IMR-90 (cell line): ENCODE measurements at places on chromosomes 2 and 18. TPM values are rescaled to one million over a fixed set of nuclear protein-coding genes. Genes with fewer than 3 reads are reported as not detected.
A peak's percentile ranks its signal among the peaks of the same experiment; 100 is the strongest.

DNA sequence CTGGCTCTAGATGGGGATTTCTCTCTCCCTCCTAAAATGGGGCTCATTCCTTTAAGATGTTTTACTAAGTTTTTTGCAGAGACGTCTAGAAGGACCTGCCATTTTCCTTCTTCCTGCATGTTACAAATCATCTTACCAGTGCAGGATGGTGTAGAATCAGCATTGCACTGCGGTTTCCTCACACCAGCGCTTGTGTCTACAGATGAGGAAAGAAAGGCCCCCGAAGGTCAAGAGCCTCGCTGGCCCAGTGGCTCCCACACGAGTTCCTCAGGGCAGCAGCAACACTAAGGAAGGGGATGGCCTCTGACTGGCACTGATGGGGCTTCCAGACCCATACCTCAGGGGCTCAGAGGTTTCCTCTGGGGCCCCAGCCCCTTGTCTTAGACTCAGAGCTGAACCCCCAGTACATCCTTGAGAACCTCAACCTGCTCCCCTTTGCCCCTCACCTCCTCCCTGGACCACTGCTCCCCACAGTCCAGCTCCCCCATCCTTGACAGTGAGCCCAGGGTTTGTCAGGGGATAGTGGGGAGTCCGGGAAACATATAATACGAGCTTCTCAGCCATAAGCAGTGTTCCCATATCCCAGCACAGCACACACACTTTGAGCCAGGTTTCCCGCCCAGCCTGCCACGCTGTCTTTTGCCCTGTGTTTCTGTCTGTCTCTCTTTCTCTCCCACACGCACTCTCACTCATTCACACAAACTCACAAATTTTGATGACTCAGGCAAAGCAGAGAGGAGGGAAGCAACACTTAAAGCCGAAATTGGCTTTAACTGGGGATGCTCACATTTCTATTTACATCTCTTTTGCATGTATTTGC, 29.4 kb downstream of the ZFP36L2 start:
- DNase-seq = peak; percentile 28

Gene SLC19A3
- total RNA-seq = under 0.01 TPM in 1 of 2 replicates, not detected in the other

GRCh38 chr18:70221915-70222278, 16.4 kb upstream of the RTTN start:
- DNase-seq = no peak

Gene KCNJ13
- total RNA-seq = not detected in 2 replicates

DNA sequence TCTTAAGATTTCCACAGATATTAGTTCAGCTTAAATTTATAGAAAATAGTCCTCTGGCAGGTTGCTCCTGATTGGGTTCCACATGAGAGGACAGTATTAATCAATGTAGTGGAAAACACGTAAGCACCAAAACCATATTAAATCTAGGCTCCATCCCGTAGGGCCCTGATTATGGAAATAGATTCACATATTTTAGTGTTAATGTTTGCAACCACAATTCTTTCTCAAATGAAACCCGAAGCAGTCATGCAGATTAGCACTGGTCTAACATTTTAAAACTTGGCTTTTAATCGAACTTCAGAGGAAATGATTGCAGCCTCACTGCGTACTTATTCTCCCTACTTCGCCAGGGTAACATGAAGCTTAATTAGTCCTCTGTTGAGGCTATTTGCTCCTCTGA, 60.9 kb downstream of the METTL4 start:
- no peak for DNase-seq

- peak; percentile 82 for DNase-seq
These were observed 9.2 kb downstream of the NMI start for GRCh38 chr2:151280271-151280670.

DNA sequence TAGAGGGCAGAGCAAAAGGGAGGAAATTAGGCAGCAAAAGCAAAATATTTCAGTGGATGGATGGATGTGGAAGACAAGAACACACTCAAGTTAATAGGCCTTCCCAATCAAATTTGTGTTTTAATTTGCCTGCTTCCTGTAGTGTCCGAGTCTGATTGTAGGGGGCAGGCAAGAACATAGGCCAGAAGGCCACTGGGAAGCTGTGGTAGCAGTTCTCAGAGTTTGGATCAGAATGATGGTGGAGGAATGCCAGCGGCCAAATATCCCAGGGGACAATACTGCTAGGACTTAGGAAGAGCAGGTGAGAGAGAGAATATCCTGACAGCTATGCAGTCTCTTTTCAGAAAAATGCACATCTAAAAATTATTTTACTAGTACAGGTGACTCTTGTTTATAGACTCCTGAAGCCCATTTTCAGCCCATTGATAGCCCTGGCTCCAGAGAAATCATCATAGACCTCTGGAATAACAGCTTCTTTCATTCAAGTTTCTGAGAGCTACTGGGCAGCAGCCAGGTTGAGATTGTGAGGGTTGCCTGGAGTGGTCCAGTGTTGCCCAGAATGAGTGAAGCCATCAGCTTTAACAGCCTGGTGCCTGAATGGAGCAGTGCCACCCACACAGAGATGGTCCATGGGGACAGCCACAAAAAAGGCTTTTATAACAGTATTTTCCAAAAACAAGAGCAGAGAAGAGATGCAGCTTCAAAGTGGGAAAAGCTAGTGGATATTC, 19.1 kb upstream of the SERPINE2 start:
- DNase-seq = no peak

GRCh38 chr2:109108740-109109139, 20.3 kb upstream of the SH3RF3 start:
- no peak for DNase-seq

- DNase-seq = no peak
These were observed 1488.0 kb upstream of the CELF4 start for GRCh38 chr18:39053571-39053970.

GRCh38 chr2:19900931-19901441, 797 bp downstream of the TTC32 start:
- no peak for DNase-seq

Gene GKN1
- total RNA-seq = not detected in 2 replicates

GRCh38 chr2:235833971-235834620, 334.1 kb downstream of the GBX2 start:
- no peak for DNase-seq

Gene MSTN
- total RNA-seq = under 0.01 TPM in 1 of 2 replicates, not detected in the other

Gene REG1A
- not detected in 2 replicates for total RNA-seq

Gene SERPINB2
- total RNA-seq = 34.4 and 43.0 TPM in 2 replicates

GRCh38 chr2:145813481-145813880, 1293.6 kb upstream of the ZEB2 start:
- DNase-seq = no peak

Gene SLC9A4
- not detected in 2 replicates for total RNA-seq

DNA sequence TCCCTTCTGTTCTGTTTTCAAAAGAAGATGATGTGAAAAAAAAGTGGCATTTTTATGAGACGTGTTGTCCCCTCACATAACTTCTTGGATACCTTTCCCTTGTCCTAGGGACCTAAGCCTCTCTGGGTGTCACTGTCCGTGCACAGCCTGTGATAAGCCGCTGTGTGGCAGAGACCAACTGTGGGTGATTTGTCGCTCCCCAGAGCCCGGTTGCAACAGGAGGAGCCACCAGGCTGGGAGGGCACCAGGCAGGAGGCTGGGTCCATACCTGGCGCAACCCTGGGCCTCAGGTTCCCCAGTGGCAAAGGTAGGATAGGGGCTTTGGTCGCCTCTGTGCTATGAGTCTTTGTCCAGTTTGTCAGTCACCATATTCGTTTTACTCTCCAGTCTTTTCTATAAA, 82.1 kb downstream of the AGAP1 start:
- no peak for DNase-seq

Gene KIAA2012
- total RNA-seq = under 0.01 TPM in 2 replicates

DNA sequence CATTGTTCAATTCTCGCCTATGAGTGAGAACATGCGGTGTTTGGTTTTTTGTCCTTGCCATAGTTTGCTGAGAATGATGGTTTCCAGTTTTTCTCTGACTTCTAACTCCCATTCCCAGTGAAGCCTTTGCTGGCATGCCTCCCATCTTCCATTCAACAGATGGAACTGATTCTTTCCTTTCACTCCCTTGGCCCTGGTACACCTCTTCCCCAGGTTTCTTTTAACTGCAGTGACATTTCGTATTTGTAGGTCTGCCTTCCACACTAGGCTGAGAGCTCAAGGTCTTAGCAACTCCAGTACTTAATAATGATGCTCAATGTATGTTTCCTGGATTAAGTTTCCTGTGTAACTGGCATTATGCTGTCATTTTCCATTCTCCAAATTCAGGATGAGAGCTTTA, 48.5 kb downstream of the GAREM1 start:
- no peak for DNase-seq

Gene SLC14A1
- 21.7 and 31.9 TPM in 2 replicates for total RNA-seq

Gene ALLC
- total RNA-seq = not detected in 2 replicates

Gene CNRIP1
- total RNA-seq = 23.3 and 25.6 TPM in 2 replicates

Gene SNED1
- 1.1 and 1.4 TPM in 2 replicates for total RNA-seq

Gene ST8SIA5
- not detected in 2 replicates for total RNA-seq

Gene INHA
- total RNA-seq = not detected in 2 replicates

- peak; percentile 3 for DNase-seq
These were observed 635 bp upstream of the ADRA2B start for GRCh38 chr2:96116879-96117533.

DNA sequence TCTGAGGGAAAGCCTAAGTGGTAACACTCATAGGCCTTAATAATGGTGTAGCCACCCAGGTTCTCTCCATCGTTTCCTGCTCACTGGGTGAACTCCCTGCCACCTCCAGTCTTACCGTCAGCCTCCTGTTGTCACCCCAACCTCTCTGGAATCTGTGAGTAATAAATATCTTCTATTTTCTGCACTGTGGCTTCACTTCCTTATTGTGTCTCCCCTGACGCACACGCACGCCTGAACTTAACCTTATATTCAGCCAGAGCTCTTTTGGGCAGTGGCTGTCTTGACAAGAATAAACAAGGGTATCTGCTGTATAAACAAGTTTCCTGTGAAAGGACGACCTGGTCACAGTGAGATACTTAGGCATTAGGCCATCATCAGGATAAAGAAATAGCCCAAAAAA, 467.2 kb downstream of the SPAG16 start:
- DNase-seq = no peak

GRCh38 chr18:48446582-48447225, 37.5 kb upstream of the ZBTB7C start:
- DNase-seq = peak; percentile 50

Gene PRSS56
- total RNA-seq = not detected in 2 replicates

- no peak for DNase-seq
These were observed 403.3 kb downstream of the TXNL1 start for GRCh38 chr18:56235071-56235470.

DNA sequence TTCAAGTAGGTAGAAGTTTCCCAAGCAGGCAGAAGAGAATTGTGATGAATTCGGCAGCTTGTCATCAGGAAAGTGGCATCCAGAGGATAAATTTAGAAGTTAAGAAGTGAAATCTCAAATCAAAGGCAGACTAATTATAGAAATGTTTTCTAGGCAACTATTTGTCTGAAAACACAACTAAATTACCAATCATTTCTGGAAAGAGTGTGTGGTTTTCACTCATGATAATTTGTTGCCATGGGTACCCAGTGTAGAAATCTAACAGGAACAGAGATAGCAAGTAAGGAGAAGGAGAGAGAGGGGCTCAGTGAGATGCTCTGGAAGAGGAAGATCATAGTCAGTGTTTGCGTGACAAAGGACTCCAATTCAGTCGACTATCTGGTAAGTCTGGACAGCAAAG, 208.1 kb downstream of the NCKAP5 start:
- no peak for DNase-seq

Gene LCT
- total RNA-seq = under 0.01 TPM in 1 of 2 replicates, not detected in the other

DNA sequence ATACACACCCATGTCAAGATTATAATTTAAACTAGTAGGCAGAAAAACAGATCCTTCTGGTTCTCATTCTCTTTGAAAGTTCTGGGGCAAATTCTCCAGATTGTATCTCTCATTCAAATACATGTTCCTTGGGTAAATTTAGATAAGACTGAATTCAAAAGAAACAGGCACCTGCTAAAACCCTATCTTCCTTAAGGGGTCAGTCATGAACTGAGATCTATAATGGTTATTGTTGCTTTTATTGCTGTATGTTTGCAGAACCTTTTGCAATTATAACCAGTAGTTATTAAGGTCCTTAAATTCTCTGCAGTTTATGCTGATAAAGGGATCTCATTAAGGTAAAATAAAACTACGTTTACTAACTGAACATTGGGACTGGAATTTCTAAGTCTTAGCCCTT, 83.5 kb downstream of the MYO5B start:
- DNase-seq = no peak

DNA sequence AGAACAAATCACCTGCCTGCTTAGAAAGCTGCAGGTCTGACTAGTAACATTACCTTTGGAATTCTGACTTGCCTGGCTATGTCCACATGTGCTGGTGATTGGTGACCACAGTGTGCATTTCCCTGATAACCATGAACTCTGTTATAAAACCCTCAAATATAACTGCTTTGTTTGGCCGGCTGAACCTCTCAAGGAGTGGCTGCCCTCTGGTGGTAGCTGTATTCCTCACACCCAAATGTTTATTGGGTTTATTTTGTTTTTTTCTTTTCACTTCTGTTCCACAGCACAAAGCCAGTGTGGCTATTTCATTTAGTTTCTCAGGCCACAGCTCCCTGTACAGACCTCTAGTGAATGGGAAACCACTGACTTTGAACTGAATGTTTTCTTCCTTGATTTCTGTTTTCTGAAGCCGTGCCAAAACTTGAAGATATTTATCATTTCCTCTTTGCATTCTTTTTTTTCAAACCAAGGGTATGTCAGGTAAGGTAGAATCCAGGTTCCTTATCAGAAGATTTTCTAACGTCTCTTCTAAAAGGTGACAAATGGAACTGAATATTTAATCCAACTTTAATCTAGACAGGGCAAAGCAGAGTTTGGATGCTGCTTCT, 549.0 kb upstream of the VRK2 start:
- peak; percentile 32 for DNase-seq

GRCh38 chr2:241003369-241003768, 5.0 kb downstream of the SNED1 start:
- no peak for DNase-seq

DNA sequence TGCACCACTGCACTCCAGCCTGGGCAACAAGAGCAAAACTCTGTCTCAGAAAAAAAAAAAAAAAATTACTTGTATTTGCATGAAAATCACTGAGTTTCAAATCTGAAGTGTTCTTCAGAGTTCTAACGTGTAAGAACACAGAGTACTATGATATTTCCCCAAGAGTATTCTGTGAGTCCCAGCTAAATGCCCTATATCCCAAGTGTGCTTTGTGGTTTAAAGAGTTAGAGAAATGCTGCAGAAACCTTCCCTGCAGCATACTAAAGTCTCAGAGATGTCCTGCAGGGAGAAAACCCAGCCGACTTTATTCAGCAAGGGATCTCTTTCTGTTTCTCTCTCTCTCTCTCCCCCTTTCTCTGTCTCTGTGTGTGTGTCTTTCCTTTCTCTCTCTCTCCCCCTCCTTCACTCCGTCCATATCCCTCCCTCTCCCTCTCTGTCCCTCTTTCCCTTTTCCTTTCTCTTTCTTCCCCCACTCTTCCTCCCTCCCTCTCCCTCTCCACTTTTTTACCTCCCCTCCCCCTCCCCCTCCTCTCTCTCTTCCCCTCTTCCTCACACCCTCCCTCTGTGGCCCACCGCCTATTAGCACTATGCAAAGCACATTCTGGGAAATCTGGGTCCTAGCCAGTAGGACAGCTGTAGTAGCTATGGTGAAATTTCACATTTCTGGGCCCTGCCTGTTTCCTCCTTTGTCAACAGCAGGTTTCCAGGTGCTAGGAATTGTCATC, 54.2 kb downstream of the ACTR2 start:
- DNase-seq = peak; percentile 33
